Daoy (cell line): ENCODE measurements at places on chromosomes 2 and 18.

DNA sequence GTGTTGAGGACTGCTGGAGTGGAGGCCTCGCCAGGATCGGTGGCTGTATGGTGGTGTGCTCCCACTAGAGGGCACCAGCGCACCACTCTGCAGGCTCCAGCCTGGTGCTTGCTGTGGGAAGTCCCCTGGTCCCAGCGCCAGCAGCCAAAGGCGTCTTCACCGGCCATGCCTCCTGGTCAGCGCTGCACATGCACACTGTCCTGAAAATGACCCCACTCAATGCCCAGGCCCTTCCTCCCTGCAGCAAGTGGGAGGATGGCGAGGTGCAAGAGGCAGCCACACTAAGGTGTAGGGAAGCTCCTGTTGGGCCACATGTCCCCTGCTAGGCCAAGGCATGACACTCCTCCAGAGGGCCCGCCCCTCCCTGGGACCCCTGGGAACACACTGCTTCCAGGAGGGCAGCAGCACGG, 136.5 kb downstream of the CTIF start:
- peak; percentile 83 for DNase-seq

DNA sequence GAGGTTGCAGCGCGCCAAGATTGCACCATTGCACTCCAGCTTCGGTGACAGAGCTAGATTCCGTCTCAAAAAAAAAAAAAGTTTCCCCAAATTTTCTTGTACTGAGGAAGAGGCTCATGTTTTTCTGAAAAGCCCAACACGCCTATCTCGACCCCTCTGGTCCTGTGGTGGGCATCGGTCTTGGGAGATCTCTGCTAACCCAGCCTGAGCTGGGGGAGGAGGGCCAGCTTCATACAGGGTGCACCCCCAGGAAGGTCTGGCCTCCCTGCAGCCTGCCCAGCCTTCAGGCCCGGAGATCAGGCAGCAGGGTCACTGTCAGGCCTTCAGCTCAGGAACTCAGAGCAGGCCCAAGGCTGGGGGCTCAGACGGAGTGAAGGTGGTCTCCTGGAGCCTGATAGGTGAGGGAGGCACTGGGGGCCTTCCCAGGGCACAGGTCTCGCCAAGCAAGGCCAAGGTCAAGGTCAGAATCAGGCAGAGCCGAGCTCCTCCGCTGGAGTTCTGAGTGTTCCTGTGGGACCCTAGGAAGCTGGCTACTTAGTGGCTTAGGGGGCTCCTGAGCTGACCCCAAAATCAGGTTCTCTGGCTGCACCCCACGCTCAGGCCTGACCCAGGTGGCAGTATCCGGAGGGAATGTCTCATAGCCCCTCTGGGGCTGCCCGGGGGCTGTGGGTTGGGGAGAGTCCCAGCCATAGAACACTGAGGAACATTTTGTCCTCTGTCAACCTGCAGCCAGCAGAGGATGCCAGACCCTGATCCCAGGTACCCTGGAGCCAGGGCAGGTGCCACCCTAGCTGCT, 37.9 kb upstream of the SMAD7 start:
- no peak for DNase-seq

- DNase-seq = no peak
Measured at GRCh38 chr2:168929031-168929430, 27.9 kb downstream of the G6PC2 start.

- no peak for DNase-seq
Measured at GRCh38 chr2:145235312-145235711, 715.4 kb upstream of the ZEB2 start.

GRCh38 chr2:888211-888801, 62.3 kb upstream of the SNTG2 start:
- peak; percentile 42 for DNase-seq

- no peak for DNase-seq
Measured at GRCh38 chr2:95260028-95261023, 13.9 kb upstream of the PROM2 start.

DNA sequence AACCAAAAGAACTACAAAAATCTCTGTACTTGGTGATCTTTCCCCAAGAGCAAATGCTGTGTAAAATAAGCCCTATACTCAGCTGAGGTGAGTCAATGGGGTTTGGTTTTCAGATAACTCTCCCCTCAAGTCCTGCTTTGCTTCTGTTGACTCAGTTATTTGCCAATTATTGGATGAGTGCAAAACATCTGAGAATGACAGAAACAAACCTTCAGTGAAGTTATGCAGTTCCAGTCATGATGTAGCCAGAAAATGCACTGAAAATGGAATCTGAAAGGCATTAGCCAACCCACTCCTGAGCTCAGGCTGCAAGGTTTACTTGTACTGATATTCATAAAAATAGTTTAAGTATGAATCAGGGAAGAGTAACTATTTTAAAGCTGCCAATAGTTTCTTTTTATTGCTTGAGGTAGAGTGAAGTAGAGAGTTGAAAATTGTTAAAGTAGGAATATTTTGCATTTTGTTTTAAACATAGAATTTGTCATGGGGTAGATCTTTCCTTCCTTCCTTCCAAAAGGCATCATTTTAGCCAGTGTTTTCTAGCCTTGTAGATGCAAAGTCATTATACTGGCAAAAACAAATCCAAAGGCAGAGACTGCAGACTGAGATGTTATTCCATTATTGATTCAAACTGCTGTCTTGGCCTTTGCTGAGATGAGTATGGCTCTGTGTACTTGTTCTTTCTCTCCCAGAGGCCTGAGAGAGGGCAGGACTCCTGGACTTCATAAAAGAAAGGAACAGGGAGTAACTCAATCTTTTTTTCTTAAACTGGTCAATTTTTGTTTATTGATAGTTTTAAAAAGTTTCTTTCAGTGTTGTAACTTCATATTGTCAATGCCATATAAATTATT, 215.3 kb downstream of the RND3 start:
- peak; percentile 8 for DNase-seq

GRCh38 chr18:74399091-74399887, 57.8 kb downstream of the DIPK1C start:
- DNase-seq = no peak

DNA sequence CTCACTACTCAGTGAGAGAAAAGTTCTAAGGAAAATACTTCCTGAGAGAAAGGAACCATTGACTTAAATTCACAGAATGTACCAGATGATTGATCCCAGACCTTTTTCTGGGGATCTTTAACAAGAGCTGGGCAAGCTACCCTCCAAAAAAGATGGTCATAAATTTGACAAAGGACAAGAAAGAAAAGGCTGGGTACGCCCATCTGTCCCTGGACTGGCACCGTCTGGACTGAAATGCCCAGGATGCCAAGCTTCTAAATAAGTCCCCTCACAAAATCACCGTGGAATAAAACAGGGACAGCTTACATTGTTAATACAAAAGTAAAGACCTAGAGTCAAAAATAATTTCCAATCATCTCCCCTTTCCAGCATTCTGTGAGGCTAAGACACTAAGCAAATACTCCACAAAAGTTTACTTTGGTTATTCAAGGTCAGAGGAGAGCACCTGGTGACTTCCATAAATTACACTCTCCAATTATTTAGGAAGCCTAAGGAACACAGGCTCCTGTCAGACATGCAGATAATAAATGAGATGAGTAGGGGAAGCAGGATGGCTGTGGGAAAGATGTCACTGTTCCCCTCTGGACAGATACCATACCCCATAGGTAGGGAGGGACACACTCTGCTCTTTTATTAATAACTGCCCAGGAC, 69.9 kb downstream of the UXS1 start:
- no peak for DNase-seq

GRCh38 chr2:37560241-37560848, 111.1 kb downstream of the CDC42EP3 start:
- no peak for DNase-seq

GRCh38 chr18:48859311-48860268, 91.2 kb downstream of the SMAD7 start:
- DNase-seq = no peak

DNA sequence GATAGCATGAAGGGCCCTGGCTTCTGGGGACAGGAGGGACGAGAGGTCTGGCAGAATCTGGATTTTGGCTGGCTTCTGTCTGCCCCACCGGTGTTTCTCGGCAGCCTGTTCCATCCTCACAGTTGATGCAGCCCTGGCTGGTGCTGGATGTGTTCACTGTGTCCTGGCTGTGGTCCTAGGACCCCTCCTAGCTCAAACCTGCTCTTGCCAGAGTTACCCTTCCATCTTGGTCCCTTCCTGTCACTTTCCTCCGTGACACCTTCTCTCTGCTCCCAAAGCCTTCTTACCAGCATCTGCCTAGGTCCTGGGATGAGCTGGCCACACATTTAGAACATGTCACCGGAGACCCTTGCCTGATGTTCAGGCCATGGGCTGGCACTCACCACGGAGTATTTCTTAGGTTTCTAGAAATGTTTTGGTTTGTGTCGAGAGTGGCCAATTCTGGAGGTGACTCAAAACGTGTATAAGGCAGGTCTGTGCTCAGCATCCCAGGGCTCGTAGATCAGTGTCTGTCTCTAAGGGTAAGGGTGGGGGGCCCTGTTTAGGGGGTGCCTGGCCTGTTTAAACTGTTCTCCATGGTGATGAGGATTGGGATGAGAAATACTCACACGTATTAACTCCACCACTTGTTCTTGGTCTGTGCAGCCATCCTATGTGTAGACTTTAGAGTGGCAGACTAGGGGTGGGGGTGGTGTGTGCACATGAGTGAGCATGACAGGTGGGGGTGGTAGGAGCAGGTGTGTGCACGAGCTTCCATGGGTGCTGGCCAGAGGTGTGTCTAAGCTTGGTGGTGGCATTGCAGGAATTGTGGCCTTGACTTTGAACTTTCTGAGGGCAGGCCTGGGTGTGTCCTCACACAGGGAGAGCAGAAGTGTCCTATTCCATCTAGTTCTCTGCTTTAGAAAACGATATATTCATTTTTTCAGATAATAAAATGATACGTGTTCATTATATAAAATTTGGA, 162.7 kb downstream of the DYSF start:
- no peak for DNase-seq

DNA sequence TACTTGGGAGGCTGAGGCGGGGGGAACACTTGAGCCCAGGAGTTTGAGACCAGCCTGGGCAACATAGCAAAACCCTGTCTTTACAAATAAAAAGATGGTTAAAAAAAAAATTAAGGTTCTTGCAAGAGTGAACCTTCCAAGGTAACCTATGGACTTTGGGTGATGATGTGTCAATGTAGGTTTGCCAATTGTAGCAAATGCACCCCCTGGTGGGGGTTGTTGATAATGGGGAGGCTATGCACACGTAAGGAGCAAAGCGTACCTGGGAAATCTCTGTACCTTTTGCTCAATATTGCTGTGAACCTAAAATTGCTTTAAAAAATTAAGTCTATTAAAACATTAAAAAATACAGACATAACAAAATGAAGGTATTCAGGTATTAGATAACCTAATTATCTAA, 70.4 kb downstream of the CWC22 start:
- peak; percentile 14 for DNase-seq

GRCh38 chr2:3664925-3665324, 6.9 kb downstream of the ALLC start:
- no peak for DNase-seq
